HuH-7.5 (cell line): ENCODE measurements at places on chromosomes 3 and 15.

DNA sequence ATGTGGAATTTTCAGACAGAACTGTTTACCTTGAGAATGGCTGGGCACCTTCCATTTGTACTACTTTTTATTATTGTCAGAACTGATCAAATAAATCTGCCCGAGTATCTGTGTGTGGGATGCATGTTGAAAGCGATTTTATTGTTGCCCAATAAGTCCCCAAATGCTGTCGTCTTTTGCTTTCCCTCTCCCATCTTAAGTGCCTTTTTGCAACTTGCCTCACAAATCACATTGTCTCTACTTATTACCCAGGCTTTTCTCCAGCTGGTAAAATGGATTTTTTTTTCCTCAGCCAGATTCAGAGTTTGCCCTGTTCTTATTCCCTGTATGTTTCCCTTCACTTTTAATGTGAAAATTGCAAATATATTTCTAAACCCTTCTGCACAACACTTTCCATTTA is 163.1 kb downstream of the CNTN4 start:
- no peak for DNase-seq

DNA sequence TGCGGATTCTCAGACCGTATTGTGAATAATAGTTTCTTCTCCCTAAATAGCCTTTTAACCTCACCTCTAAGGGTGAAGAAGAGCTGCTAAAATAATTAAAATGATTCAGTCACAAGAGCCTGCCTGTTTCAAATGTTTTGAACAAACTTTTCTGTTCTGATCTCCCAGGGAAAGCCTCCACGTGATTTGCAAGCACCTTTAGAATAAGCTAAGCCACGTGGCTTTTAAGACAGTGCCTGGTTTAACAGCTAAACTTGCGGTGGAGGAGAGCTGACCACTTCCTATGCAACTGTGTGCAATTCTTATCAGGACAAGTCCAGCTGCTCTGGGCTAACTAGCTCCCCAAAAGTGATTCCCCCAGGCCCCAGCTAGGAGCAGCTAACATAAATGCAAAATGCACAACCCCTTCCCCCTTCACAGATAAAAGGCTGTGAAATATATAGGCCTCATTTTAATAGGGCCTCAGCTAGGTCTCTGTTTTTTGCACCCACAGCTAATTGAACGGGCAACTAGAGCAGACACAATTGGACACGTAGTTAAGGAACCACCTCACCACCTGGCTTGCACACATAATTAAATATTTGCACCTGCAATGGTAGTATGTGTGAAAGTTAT is 401.2 kb upstream of the NR2F2 start:
- no peak for DNase-seq

DNA sequence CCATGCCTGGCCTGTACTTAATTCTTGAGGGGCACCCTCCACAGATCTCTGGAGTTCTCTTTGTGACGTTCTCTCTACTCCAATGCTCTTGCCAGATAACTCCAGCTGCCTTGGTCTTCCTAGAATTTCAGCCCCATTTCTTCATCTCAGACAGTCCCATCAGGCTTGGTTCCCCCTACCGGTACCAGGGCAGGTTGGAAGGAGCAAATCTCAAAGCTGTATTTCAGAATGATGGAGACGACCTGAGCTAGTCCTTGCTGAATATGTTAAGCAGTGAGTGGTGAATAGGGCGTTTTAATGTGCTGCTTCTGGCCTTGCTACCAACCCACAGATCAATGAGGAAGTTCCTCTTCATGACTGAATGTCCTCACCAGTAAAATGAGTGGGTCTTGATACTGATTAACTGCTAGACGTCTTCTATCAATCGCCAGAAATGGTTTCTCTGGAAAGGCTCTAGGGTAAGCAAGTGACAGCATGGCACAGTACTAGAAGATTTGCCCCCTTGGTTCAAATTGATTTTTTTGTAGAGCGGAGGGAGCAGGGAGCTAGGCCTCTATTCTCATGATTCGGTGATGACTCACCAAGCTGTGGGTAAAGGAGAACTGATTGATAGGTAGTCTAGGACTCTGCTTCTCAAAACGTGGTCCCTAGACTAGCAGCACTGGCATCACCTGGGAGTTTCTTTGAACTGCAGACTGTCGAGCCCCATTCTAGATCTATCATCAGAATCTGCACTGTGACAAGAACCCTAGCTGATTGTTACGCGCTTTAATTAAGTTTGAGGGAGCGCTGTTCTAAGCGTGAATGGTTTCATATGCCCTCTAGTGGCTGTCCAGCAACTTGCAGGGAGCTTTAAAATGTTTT is 67.8 kb downstream of the UBP1 start:
- peak; percentile 23 for DNase-seq

GRCh38 chr3:154522036-154522602 is 92.1 kb upstream of the GPR149 start:
- no peak for DNase-seq

DNA sequence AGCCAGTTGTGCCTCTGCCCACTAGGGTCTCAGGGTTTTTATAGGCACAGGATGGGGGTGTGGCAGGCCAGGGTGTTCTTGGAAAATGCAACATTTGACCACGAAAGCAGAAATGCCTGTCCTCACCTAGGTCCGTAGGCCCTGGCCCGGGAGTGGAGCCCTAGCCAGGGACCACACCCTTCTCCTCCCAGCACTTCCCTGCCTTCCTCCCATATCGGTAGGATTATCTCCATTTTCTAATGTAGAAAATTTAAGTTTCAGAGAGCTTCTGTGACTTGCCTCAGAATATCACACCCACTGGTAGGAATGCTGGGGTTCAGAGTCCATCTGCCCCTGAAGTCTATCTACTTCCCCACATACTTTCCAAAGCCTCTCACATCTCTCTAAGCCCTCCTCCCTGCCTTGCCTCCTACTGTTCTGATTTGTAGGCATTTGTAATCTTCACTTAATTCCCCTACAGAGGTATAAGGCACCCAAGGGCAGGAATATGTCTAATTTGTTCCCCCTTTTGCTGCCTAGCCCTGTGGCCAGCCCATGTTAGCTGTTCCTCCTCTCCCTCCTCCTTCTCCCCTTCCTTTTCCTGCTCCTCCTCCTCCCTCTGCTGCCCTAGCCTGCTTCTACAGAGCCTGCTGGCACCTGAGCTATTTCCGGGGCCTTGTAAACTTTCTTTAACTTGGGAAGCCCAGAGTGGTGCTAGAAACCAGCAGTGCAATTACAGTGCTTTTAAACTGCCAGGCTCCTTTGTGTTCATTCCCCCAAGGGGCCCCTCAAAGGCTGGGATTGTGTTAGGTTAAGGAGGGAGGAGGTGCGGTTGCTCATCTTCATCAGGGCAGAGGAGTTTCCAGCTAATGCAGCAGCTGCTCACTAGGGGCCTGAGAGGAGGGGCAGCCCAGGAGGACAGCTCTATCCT is 71.1 kb downstream of the MRPL46 start:
- no peak for DNase-seq

GRCh38 chr15:43749690-43750345 is 3.6 kb downstream of the PDIA3 start:
- DNase-seq, result no peak

DNA sequence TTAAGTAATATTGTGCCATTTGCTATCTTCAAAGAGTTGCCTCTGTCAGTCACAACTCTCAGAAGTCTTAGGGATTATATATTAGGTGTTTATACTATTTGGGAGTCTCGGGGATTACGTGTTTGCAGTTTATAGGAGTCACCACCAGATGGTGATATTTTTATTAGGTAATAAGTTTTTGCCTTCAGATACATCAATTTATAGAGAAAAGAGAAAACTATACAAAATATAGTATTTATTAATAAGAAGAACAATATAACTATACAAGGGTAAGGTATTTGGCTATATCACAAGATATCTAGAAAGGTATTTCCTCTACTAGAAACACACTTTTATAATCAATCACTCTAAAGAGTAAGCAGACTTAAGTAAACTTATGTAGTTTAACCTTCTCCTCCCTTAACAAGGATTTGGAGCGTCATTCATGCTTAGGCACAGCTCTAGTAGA is 10.7 kb upstream of the DHX36 start:
- DNase-seq, result no peak

- DNase-seq, result no peak
Observed at GRCh38 chr3:67044295-67044694, 46.2 kb downstream of the KBTBD8 start.

DNA sequence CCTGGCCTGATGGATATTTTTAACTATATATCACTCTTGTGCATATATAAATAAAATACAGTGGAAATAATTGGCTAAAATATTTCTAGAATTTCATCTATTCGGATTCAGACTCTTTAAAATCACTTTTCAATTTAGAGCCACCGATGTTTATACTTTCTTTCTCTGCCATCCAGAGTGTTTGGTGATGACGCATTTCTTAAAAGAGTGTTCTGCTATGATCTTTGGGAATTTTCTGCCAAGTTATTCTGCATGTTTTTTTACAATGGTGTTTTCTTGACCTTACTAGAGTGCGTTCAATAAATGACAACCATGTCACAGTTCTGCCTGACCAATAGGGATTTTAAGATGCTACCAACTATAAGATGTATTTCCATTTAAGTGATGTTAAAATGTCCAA is 30.2 kb downstream of the PPP2R3A start:
- no peak for DNase-seq

DNA sequence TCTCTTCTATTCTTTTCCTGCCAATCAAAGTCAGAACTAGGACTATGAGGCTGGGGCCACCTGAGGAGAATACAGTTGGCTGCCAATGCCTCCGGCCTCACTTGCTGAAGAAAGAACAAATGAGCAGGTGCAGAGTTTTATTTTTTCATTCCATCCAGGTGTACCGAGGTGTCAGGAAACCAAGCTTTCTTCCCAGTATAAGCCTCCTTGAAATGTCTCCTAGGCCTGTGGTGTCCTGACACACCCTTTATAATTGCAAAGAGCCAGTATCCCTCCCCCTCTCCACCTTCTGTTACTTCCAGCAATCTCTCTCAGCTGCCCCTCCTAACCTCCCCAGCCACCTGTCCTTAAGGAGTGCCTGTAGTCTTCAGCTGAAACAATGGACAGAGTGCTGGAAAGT is 127.9 kb downstream of the SLC9A9 start:
- no peak for DNase-seq

GRCh38 chr15:85356276-85356675 is 24.1 kb upstream of the AKAP13 start:
- no peak for DNase-seq

DNA sequence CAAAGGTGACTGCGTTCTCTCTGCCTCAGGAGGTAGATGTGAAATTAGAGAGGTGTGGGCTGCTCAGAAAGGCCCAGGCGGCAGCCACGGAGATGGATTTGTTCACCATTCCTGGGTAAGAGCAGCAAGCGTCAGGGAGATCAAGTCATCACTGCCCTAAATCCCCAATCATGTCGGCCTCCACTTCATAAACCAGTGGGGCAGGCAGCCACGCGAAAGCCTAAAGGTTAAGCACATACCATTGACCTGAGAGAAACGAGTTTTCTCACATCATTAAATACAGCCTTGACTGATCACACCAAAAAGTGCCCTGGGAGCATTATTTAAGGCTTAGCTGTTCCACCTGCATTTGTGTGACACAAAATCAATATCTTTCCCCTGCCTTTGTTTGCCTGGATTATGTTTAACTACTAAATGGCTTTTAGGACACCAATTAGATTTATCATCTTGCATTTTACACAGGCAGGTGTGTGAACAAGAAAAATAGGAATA is 50.7 kb upstream of the FOXB1 start:
- DNase-seq, result no peak

DNA sequence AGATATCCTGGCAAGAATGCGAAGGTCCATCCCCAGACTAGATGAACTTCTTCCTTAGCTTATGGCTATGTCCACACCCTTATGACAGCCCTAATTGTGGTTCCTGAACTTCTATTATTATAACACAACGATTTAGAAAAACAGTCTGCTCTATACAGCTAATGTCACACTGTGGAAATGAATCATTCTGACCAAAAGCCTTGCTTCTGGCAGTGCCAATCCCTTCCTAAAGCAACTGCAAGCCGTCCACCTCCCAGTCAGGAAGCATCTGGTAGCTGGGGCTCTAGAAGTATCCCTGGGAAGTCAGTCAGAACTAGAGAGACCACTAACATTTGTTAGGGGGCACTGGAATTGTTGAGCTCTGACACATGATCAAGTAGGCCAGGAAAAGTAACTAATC is 45.0 kb downstream of the MYO5A start:
- DNase-seq, result no peak

DNA sequence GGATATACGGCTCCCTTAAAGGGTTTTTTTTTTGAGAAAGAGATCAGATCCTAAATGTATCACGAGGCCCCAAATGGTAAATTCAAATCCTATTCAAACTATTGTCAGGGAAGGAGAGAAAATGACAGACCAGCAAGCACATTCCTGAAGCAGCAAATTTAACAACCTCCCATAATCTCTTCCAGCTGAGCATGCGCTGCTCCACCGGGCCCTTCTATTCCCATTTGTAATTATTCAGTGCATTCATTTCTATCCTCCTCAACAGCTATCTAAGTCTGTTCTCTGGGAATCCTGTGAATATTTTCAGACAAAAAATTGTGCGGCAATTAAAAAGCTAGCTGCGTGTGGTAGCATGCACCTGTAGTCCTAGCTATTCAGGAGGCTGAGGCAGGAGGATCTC is 43.2 kb downstream of the MAGI1 start:
- no peak for DNase-seq

DNA sequence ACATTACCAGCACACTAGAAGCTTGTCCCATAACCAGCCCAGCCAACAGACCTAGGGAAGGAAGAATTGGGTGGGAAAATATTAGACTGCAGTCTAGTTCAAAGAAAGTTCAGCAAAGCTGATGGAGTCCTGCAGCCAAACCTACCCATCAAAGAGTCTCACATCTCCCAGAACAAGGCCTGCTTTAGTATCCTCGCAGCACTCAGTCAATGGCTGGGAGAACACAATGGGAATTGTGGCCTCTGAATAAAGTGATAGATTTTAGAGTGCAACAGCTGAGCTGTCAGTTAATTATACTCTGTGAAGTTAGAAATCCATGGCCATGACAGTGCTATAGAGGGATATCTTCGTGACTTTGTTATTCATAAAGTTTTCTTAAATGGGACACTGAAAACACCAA is 207.2 kb upstream of the NAALADL2 start:
- DNase-seq, result no peak

GRCh38 chr3:16837602-16838001 is 47.2 kb upstream of the PLCL2 start:
- DNase-seq, result no peak

DNA sequence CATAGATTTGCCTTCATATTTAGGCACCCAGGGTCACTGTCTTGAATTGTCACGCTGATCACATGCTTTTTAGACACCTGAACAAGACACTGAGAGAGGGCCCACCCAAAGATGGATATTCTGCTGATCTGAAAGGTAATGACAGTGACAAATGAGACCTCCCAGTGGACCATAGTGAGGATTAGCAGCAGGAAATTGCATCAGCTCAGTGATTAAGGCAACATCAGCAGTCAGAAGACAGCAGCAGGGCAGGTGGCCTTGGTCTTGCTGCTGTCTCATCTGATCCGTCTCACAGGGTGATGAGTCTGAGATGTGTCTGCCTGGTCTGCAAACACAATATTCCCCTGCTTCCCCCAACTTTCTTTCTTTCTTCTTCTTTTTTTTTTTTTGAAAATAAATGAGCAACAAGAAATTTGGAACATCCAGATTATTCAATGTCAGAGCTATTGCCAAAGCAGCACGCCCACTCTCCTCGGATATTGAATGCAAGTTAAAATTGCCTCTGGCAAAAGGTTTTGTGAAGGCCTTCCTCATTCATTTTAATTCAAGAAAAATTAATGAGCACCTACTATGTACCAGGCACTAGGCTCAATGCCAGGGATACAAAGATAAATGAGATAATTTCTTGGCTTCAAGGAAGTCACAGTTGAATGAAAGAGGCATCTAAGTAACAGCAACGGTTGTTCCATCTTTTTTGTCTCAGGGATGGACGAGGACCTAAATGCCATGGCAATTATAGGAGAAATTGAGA is 14.1 kb downstream of the OTOL1 start:
- DNase-seq, result no peak

- DNase-seq, result no peak
Observed at GRCh38 chr3:54663501-54664011, 264.3 kb downstream of the LRTM1 start.

GRCh38 chr15:78315686-78316282 is 16.4 kb upstream of the SKIC8 start:
- peak; percentile 62 for DNase-seq
